ENCODE measurements at places on chromosomes 5 and 9. TPM values are rescaled to one million over a fixed set of nuclear protein-coding genes. Genes with fewer than 3 reads are reported as not detected.

Gene FLT4
- 24.6 TPM for total RNA-seq

Gene MYMK
- total RNA-seq: not detected

Gene COL23A1
- 21.7 TPM for total RNA-seq

Gene LCN15
- not detected for total RNA-seq

Gene TMC1
- not detected for total RNA-seq

Gene CCDC171
- 0.57 TPM for total RNA-seq

Gene PDE6A
- not detected for total RNA-seq

Gene SOX30
- total RNA-seq: 0.11 TPM

GRCh38 chr5:14445013-14445412, 136.6 kb upstream of the OTULINL start:
- DNase-seq: peak; percentile 34

DNA sequence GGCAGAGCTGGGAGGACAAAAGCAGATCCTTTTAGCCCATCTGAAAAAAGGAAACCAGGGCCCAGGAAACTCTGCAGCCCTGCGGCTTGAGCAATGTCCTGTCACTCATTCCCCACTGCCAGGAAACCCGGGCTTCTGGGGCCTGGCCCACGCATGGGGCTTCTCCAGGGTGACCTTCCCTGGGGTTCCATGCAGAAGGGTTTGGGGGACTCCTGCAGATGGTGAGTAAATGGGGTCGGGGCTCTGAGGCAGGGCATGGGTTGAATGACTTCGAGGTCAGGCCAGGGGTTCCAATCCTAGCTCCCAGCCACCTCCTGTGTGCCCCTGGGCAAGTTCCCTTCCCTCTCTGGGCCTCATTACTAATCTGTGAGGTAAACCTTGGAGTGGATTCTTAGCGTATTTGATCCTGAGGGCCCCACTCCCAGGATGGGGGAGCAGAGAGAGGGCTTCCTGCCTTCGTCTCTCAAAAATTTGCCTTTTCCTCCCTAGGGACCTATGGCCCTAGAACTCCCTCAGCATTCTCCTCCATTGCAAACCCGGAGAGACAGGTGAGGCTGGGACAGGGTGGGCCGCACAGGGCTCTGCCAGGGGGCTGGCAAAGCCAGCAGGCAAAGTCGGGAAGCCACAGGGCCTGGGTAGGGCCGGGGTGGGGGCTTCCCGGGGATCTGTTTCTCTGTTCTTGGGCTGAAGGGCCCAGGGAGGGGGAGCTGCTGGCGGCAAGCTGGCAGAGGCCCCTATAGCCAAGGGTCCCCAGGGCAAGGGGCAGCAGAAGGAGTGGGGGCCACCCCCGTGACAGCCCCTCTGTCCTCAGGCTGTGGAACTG, 25.8 kb downstream of the ADGRD2 start:
- no peak for DNase-seq

- DNase-seq: no peak
Observed at GRCh38 chr5:98791898-98792580, 18.6 kb downstream of the RGMB start.

GRCh38 chr5:135453613-135454012, 1.5 kb upstream of the TIFAB start:
- no peak for DNase-seq

DNA sequence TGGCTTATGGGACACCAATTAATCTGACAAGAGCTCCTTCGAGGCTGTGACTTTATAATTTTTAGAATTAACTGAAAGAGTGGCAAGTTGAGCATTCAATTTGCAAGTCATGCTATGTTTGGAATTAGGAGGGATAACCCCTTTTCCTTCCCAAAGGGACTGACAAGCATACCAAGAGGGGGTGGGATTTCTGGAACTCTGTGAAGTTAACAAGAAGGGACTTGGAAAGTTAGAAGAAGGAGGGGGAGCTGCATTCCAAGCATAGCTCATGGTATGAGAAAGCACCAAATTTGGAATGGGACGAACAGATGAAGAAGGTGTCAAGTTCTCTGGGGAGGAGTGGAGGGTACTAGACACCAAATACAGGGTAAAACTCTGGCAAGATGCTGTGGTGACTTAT, 8.9 kb upstream of the PALM2AKAP2 start:
- peak; percentile 77 for DNase-seq

DNA sequence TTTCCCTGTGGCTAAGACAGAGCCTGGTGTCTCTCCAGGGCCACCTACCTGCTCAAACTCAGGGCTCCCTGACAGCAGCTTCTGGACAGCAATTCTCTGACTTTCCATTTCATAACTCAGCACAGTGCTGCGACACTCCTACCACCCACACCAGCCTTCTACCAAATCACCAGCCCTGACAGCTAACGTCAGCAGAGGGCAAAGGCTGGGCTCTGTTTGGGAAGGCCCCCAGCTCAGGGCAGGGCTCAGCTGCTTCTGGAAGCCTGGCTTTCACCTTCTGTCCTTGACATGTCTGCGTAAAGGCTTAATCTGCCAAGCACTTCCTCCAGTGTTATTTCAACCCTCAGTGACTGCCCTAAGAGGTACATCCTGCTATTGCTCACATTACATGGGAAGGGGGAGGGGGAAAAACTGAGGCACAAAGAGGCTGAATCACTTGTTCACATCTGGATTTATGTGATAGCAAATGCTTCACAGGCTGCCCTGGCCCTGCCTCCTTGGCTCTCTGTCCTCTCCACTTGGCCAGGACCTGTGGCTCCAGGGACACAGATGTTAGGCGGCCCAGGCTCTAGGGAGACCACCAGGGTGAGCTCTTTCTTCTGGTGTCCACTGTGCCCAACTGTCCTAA, 102.5 kb upstream of the PANK3 start:
- peak; percentile 63 for DNase-seq

- no peak for DNase-seq
Observed at GRCh38 chr5:14250748-14251701, 107.9 kb downstream of the TRIO start.

DNA sequence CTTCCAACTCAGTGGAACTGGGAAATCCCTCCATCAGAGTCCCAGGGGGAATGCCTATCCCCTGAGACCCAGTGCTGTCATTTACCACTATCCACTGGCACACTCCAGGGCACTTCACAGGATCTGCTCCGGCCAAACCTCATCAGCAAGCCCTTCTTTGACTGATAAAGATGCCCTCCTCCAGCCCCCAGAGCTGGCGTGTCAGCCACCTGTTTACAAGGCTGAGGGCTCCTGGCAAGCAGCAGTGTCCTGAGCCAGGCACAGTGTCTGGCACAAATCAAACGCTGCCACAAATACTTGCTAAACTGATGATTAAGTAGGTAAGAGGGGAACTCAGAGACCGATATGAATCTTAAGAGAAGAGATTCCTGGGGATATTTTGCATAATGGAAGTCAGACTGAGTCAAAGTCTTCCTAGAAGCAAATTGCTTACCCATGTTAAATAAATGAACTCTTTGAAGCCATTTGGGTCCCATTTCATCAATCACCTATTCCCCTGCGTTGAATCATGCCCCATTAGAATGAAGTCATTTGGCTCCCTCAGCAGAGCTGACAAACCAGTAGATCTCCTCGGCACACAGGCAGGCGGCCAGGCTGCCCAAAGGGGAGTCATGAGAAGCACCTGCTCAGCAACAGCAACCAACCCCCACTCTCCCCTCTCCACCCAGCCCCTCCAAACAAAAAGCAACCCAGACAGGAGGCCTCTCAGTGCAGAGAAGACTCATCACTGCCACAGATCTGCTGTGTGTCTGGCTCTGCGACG, 97.4 kb downstream of the CDK5RAP2 start:
- DNase-seq: no peak

DNA sequence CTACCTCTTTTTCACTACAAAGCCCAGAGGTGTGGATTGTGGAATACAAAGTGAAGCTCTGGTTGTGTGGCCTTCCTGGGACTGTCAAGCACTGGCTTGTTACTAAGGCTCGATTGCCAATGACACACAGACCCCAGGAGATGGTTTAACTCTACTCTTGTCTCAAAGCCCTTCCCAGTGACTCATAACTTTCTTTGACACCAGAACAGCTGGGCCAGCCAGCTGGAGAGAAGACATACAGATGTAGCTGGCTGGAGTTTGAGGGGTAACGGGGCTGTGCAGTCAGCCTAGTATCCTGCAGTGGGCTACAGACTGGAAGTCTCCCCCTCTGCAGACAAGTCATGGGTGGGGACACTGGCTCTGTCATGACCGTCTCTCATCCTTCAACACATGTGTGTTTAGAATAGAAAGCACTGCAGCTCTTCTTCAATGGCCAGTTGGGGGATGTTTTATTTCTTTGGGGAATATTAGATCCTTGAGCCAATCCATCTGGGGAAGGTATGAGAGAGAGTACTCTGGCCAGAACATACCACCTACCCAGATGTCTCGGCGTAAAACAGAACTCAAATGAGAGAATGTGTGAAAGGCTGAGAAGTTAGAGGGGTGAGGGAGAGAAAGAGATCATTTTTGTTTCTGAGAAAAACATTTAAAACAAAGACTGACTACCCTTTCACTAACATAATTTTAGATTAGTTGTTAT, 53.3 kb downstream of the SEMA6A start:
- peak; percentile 5 for DNase-seq

DNA sequence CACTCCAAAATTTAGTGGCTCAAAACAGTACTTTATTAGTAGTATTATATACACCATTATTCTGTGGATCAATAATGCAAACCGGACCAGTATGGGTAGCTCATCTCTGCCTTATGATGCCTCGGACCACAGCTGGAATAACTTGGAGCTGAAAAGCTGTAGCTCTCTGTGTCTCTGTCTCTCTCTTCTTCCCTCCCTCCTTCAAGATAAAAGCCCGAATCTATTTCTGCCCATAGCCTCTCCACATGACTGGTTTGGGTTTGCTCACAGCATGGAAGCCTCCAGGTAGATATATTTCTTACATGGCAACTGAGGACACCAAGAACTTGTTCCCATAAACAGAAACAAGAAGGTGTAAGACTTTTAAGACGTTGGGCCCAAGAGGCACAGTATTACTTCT, 147.5 kb upstream of the TBCA start:
- DNase-seq: no peak

GRCh38 chr9:86246752-86247161, 12.7 kb downstream of the C9orf153 start:
- DNase-seq: no peak

DNA sequence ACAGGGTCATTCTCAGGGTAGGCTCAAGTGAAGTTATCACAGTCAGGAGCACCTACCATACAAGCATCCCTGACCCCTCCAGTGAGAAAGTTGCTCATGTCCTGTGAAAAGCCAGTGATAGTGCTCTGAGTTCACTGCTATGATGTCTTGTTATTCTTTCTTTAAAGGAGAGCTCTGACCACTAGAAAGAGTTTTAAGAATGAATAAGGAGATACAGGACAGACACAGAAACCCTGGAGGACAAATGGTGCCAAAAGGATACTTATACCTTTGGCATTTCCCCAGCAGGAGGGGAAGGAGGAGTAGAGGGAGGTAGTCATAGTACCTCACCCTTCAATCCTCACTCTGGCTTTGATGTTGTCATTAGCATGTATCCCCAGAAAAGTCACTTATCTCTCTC, 84.0 kb upstream of the AGXT2 start:
- no peak for DNase-seq

GRCh38 chr9:70778568-70778967, 342.9 kb downstream of the TRPM3 start:
- no peak for DNase-seq

DNA sequence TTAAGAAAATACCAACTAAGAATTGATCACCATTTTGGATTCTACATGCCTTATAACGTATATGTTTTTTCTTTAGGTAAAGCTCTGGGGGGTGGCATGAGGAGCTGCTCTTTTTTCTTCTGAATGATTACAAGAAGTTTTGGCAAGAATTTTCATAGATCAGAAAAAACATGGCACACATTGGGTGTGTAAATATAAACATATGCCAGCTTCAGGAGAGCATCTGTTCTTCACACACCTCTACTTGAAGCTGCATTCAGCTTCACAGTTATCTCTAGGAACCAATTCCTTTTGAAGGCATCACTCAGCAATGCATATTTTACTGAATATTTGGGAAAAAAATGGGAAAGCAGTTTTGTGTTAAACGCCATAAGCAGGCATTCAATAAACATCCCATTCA, 122.7 kb upstream of the GHR start:
- DNase-seq: no peak

DNA sequence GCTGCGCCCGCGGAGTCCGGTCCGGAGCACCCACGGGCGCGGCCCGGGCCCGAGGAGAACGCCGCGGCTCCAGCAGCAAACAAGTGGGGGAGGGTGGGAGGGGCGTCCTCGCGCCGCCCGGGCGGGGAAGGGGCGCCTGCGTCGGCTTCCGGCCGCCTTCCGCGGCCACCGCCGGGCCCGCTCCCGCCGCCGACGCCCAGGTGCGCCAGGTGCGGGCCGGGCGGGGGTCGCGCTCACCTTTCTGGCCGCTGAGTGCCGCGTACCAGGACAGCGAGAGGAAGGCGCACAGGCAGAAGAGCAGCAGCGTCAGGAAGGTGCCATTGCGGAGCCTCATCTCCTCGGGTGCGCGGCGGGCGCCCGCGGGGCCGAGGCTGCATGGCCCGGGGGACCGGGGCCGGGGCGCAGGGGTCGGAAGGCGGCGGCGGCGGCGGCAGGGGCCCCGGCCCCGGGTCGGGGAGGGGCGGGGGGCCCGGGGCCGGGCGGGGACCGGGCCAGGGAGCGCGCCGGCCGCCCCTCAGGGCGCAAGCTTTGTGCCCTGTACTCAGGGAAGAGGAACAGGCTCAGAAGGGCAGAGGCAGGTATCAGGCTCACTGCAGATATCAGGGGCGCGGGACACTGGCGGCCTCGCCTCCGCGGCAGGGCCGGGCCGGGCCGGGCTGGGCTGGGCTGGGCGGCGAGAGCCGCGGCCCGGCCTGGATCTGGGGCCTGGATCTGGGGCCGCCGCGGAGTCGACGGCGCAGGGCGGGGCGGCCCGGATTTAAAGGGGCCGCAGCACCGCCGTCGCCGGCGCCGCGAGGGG, at the start of gene MGAT4B:
Gene MGAT4B (minus strand): TSS at position 617 of the 799 bp plus-strand sequence. CDS start 283 bp downstream, at position 334.
- DNase-seq: peak; percentile 87

GRCh38 chr9:130352081-130352480, 86.5 kb downstream of the HMCN2 start:
- DNase-seq: no peak

- no peak for DNase-seq
Observed at GRCh38 chr5:82909771-82910170, 167.4 kb downstream of the TMEM167A start.

DNA sequence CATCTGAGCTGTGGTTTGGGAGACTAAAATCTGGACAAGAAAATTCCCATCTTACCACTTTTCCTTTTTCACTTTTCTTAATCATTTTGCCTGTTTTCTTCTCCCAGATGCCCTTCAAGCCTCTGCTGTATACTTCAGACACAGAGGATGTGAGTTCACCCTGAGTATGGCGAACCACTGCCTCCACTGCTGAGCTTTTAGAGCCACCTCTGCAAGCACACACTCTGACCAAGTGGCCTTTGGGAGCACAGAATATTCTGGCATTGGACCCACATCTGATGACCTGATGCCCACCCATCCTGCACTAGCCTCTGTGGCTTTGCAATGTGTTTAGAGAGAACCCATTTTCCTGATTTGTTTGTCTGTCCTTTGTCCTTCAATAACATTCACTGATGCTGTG, 32.5 kb downstream of the TERT start:
- DNase-seq: no peak

DNA sequence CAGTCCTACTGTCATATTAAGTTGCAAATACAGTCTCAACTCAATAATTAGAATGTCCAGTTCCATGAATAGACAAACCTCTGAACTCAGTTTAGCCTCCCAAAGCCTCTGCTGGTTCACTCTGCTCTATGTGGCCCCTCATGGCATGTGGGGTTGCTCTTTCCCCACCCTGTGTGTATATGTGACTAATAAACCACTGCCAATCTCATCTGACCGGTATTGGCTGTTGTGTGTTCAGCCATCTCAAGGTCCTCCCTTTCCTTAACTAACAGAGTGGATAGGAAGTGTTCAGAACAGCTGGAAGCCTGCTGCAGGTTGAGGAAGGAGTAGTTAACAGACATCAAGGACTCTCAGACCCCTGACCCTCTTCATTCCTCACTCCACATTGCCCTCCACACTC, 55.3 kb downstream of the IL33 start:
- no peak for DNase-seq
